Thoracic aorta (tissue), 2 donors: ENCODE measurements at places on chromosomes 7 and 10.

DNA sequence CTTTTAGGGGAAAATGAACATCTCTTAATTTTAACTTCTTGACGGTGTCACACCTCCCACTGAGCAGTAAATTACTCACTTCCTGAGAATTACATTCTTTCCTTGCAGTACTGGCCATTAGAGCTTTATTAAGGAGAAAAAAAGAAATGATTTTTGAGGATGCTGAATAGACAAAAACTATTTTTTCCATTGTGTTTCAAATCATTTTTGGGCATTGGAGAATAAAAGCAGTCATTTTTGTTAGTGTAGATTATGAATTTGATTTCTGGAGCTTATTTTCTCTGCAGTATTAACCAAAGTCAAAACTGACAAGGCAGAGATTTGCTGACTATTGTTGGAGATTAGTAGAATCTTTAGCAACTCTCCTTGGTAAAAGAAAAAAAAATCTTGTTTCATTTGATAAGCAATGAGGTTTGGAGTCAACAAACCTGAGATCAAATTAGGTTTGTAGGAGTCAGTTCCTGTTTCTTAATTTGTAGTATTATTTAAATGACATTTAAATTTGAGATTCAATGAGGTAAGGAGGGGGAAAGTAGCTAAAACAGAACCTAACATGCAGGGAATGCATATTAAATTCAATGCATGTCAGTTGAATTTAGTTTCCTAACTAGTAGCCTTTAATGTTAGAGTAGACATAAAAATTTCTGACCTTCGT is 70.6 kb downstream of the AP3M1 start:
- H3K4me3 ChIP-seq, result no peak overlapping the region
- no peaks in the 10 kb centered on the region for H3K27me3 ChIP-seq
- H3K36me3 ChIP-seq, result peaks cover 13% of the 10 kb centered on the region
- H3K27ac ChIP-seq, result peak overlapping the region; percentile 1
- no peak for DNase-seq

DNA sequence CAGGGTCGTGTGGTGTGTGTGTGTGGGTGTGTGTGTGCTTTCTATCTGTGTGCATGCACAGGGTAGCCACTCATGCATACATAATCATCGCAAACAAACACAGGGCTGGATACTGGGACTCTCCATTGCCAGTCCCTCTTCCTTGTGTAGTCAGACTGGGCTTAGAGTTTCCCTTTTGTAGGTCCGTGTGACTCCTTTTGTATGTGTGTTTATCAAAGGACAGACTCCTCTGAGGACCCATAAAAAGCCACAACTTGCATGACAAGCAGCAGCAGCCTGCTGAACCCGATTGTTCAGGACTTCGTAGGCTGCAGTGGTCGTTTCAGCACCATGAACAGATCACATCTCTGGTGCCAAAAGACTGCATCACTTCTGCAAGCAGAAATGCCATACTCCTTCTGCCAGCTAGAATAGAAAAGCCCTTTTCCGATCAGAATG is 895 bp downstream of the VSTM2A start:
- H3K4me1 ChIP-seq, result peaks cover 13% of the 10 kb centered on the region
- no peak for DNase-seq
- peaks cover 3% of the 10 kb centered on the region for H3K27me3 ChIP-seq
- no peak overlapping the region for H3K27ac ChIP-seq

DNA sequence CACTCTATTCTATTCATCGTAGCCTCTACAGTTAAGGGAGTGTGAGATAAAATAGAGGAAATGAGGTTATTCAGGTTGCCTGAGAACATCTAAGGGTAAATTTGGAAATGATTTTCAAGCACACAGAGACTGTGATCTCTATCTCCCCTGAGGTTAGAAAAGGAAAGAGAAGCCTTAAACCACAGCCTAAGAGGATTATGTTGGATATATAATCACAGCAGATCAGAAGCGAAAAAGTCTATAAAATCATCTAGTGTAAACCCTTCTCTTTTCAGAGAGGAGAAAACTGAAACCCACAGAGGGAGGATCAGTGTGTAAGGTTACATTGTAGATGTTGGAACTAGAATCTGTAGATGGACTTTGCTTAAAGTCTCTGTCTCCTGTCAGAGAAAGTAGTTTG is 90.6 kb upstream of the SEMA3E start:
- DNase-seq, result no peak
- H3K27me3 ChIP-seq, result no peaks in the 10 kb centered on the region
- H3K4me3 ChIP-seq, result no peak overlapping the region
- no peaks in the 10 kb centered on the region for H3K4me1 ChIP-seq
- H3K27ac ChIP-seq, result no peak overlapping the region
- no peaks in the 10 kb centered on the region for H3K36me3 ChIP-seq

DNA sequence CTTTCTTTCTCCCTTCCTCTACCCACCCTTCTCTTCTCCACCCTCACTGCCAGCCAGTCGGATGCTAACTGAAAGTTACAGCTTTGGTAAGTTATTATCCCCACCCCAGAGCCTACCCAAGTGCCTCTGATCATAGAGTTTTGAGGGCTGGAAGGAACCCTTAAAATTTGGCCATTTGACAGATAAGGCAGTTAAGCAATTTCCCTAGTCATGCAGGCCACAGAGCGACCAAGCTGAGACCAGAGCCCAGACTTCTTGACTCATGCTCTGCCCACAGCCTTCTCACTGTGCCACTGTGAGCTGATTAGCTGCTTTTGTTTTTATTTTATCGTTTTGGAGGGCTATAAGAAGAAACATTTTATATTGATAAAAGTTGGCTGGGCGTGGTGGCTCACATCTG is 17.2 kb downstream of the SAP25 start:
- peaks cover 28% of the 10 kb centered on the region for H3K36me3 ChIP-seq
- H3K4me3 ChIP-seq, result no peak overlapping the region
- no peaks in the 10 kb centered on the region for H3K27me3 ChIP-seq
- no peak for DNase-seq

DNA sequence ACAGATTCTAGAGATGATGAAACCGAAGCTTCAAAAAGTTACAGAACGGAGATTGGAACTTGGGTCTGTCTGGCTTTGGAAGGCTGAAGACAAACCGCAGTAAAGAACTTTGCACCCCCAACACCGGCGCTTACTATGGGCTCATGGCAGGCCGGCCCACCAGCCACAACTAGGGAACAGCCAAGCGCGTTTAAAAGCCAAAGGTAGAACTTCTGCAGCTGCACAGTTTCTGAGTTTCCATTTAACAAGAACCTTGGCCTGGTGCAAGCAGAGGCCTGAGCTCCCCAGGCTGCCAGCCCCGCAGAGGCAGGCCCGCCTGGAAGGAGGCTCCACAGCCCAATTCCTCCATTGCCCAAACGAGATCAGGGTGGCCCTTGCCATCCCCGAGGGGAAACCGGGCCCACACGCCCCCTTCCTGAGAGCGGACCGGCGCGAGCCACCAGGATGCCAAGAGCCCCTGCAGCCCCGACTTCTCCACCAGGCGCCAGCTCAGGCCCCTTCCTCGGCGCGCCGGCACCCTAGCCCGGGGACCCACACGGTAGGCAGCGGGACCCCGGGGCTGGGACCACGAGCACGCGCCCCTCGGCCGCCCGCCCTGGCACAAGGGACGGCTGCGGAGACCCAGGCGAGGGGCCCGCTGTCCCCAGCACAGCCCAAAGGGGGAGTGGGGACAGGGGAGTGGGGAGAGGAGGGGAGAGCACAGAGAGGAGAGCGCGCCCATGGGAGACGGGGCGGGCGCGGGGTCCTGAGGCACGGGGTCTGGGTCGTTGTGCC is 566 bp downstream of the MAD1L1 start:
- peak overlapping the region; percentile 32 for H3K27ac ChIP-seq
- peaks cover 36% of the 10 kb centered on the region for H3K4me1 ChIP-seq
- no peaks in the 10 kb centered on the region for H3K27me3 ChIP-seq
- H3K4me3 ChIP-seq, result peak overlapping the region; percentile 96
- DNase-seq, result no peak
- peaks cover 13% of the 10 kb centered on the region for H3K36me3 ChIP-seq

DNA sequence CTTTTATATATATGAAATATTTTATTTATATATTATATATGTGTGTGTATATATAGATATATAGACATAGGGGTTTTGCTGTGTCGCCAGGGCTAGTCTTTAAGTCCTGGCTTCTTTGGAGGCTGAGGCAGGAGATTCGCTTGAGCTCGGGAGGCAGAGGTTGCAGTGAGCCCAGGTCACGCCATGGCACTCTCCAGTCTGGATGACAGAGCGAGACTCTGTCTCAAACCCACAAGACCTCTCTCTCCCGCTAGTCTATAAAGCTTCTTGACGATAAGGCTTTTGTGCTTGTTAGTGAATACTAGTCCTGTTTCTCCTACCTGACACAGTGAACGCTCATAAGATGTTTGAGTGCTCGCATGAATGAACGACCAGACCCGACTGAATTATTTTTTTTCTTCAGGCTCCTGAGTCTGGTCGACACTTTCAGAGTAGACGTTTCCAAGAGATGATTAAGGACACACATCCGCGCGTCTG is 577 bp upstream of the DDX21 start:
- DNase-seq, result no peak
- peaks cover 23% of the 10 kb centered on the region for H3K4me1 ChIP-seq
- peak overlapping the region; percentile 92 for H3K27ac ChIP-seq
- peak overlapping the region; percentile 88 for H3K4me3 ChIP-seq

- H3K4me3 ChIP-seq, result no peak overlapping the region
- H3K36me3 ChIP-seq, result no peaks in the 10 kb centered on the region
Observed at GRCh38 chr10:8803992-8804391, 749.5 kb downstream of the GATA3 start.

- no peak for DNase-seq
- H3K36me3 ChIP-seq, result peaks cover 4% of the 10 kb centered on the region
- H3K27ac ChIP-seq, result no peak overlapping the region
- no peaks in the 10 kb centered on the region for H3K27me3 ChIP-seq
Observed at GRCh38 chr10:4846775-4847174, 20.8 kb downstream of the AKR1E2 start.

- H3K36me3 ChIP-seq, result no peaks in the 10 kb centered on the region
- DNase-seq, result no peak
- peak overlapping the region; percentile 97 for H3K27ac ChIP-seq
- H3K4me1 ChIP-seq, result peaks cover 4% of the 10 kb centered on the region
Observed at GRCh38 chr7:66099232-66099550, 15.5 kb upstream of the CRCP start.

GRCh38 chr7:88835147-88835728 is 39.7 kb upstream of the TEX47 start:
- H3K27ac ChIP-seq, result no peak overlapping the region
- no peak overlapping the region for H3K4me3 ChIP-seq
- no peaks in the 10 kb centered on the region for H3K4me1 ChIP-seq
- H3K27me3 ChIP-seq, result no peaks in the 10 kb centered on the region
- no peaks in the 10 kb centered on the region for H3K36me3 ChIP-seq

DNA sequence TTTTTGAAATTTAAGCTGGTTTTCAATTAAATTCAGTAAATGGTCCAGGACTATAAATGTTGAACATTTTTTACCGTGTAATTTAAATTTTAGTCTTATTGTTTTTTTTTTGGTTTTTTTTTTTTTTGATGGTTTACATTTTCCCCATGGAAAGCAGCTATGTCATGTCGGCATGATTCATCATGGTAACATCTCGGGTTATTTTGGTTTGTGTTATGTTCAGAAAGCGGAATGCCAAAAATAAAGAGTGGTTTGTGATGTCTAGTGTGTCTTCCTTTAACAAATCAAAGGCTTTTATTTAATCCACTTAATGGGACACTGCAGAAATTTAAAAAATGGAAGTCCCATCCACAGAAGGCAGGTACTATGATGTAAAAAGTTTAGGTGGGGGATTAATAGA is 58.5 kb downstream of the TRUB1 start:
- no peak overlapping the region for H3K4me3 ChIP-seq
- H3K27me3 ChIP-seq, result no peaks in the 10 kb centered on the region
- H3K4me1 ChIP-seq, result peaks cover 5% of the 10 kb centered on the region
- no peak overlapping the region for H3K27ac ChIP-seq
- no peak for DNase-seq
- no peaks in the 10 kb centered on the region for H3K36me3 ChIP-seq

GRCh38 chr7:67391168-67391567 is 394.5 kb downstream of the TYW1 start:
- H3K27ac ChIP-seq, result no peak overlapping the region
- H3K36me3 ChIP-seq, result no peaks in the 10 kb centered on the region
- no peaks in the 10 kb centered on the region for H3K27me3 ChIP-seq
- DNase-seq, result no peak

- no peaks in the 10 kb centered on the region for H3K36me3 ChIP-seq
- no peak for DNase-seq
- H3K27me3 ChIP-seq, result no peaks in the 10 kb centered on the region
- H3K4me1 ChIP-seq, result no peaks in the 10 kb centered on the region
Observed at GRCh38 chr7:159116581-159117339, 27.9 kb downstream of the VIPR2 start.

DNA sequence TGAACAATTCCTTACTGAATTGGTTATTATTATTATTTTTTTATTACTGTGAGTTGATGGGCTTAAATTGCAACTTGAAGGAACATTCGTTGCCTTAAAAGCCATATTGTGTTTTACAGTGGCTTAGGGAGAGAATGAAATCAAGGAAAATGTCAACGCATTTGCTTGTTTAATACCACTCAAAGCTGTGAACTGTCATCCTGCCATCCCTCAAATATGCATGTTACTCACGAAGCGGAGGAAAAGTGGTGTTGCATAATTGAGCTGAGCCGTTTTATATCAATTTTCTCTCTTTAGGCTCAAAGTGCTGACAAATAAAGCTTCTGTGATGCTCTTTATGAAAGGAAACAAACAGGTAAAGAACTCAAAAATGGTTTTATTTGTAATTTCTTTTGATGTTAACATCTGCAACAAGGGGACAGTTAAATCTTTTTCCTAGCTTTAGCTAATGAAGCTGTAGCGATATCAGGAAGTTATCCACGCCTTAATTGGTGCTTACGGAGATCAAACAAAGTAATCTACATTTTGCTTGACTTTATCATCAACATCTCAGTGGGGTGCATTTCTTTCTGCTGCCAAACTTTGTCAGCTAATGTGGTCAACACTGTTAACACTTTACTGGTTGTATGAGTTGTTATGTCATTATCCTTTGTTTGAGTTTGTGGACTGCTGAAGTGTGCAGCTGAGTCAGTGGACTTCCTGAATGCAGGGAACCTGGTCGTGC is 33.1 kb downstream of the GLRX3 start:
- H3K27ac ChIP-seq, result no peak overlapping the region
- peaks cover 16% of the 10 kb centered on the region for H3K36me3 ChIP-seq
- H3K4me3 ChIP-seq, result no peak overlapping the region

GRCh38 chr10:98349508-98349922 is 65.5 kb downstream of the PYROXD2 start:
- peaks cover 12% of the 10 kb centered on the region for H3K4me1 ChIP-seq
- H3K27me3 ChIP-seq, result no peaks in the 10 kb centered on the region
- peak overlapping the region; percentile 53 for H3K4me3 ChIP-seq

- peaks cover 21% of the 10 kb centered on the region for H3K4me1 ChIP-seq
- H3K36me3 ChIP-seq, result no peaks in the 10 kb centered on the region
- peak overlapping the region; percentile 39 for H3K4me3 ChIP-seq
- no peaks in the 10 kb centered on the region for H3K27me3 ChIP-seq
Observed at GRCh38 chr10:89373916-89374711, 3.7 kb upstream of the IFIT1B start.
